ENCODE measurements at places on chromosomes 16 and 17.

DNA sequence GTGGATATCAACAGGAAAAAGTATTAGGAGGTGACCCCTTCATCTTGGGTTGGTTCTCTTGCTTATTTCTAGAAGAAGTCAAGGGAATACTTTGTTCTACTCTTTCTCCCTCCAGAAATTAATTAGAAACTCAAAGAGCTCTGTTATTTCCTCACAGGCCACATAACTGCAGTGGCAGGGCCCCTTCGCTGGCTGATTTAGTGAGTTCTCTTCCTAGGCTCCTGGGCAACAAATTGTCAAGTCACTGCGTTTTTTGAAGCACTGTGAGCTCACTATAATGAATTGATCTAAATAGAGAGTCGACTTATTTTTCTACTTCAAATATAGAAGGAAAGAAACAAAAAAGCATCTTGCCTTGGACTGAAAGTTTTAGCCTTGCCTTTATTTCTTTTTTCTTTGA is 4.8 kb downstream of the SHISA6 start:
- DNase-seq: no peak

DNA sequence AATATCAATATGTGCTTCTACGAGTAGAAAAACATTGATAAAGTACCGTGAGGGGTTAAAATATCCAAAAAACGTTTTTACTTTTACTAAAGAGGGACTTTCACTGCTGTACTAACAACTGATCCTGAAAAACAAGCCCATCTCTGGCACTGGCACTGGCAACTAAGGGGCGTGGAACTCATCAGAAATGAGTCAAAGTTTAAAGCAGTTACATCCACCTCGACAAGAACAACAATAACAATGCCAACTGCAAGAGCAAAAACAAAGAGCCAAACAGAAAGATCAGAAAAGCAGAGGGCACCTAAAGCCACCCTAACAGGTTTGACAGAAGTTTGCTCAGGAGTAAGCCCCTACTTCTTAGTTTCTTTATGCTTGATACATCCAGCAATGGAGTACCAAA is 13.1 kb downstream of the MBTPS1 start:
- no peak for DNase-seq

DNA sequence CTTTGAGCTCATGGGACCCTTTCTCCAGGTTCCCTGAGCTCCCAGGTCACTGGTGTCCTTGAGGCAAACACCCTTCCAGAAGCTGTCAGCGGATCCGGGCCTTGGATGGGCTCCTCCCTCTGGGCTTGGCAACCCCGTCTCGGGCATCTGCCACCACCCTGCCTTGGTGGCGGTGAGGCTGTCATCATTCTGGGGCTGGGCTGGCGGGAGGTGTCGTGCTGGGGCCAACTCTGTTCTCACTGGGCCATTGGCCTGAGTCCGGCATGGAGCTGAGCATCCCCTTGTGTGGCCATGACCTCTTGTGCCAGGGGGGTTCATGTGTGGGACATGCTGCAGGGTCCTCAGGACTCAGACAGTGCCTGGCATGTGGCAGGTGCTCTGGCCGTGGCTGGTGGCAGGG is 197.6 kb downstream of the LAT start:
- DNase-seq: no peak

GRCh38 chr17:21191698-21192097 is 22.3 kb downstream of the TMEM11 start:
- DNase-seq: no peak

DNA sequence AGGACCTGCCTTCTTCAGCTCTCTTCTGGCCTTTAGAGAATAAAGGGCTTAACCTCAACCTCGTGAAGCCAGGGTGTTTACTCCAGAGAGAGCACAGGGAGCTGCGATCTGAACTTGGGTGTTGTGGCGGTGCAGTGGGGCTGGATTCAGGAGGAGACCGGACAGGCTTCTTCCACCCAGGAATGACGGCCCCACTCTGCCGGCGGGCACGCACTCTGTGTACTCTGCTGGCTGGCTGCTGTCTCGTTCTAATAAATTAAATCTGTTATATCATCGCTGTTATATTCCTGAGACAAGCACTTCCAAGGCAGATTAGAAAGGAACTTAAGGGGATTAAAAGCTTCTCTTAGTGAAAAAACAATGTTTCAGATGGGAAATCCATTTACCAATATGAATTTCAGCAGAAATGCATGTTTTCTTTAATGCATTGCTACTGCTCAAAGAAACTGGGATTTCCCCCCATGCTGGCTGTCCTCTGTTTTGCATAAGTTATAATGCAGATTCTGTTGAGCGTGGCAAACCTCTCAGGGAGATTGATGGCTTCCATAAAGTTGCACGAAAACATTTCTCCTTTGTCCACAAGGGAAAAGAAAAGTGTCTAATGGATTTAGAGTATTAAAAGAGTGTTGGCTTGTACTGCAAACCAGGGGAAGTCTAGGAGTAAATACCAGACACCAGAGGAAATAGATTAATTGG is 168.6 kb upstream of the IRX3 start:
- DNase-seq: no peak

DNA sequence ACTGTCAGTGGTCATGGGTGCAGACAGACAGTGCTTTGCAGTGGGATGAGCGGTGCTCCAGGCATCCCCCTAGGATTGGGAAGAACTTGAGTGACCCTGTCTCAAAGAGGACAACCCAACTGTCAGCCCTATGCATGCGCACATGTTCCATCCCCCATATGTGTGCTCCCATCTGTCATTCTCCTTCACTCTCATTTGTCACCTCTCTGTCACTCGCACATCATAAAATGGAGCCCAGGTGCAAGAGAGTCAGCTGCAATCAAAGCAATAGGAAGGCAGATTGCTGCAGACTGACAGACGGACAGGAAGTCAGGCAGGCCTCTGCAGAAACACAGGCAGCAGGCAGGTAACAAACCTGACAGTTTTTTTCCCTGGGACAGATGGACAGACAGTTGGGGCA is 101.8 kb upstream of the CCL1 start:
- no peak for DNase-seq

DNA sequence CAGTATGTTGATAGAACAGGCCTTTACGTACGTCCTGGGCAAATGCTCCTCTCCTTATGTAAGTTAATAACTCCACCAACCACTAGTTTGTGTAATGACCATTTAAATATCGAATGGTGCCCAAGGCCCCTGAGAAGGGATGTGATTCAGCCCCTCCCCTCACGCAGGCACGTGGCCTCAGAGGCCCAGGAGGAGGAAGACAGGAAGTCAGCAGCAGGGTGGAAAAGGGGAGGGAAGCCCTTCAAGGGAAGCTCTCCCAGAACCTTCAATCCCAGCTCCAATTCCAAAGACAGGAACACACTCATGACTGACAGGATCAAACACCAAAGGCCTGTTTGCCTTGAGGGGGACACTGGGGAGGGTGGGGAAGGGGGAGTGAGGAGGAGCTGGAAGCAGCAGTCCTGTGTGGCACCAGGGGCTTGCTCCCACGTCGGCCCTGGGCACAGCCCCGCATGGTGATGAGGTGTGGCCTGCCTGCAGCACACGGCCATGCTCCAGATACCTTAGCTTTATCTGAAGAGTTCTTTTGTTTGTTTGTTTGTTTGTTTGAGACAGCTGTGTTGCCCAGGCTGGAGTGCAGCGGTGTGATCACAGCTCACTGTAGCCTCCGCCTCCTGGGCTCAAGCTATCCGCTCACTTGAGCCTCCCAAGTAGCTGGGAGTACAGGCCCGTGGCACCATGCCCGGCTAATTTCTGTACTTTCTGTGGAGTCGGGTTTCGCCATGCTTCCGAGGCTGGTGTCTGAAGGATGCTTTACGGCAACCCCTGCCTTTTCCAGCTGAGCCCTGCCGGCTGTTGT is 105.0 kb downstream of the ZNF778 start:
- DNase-seq: no peak

DNA sequence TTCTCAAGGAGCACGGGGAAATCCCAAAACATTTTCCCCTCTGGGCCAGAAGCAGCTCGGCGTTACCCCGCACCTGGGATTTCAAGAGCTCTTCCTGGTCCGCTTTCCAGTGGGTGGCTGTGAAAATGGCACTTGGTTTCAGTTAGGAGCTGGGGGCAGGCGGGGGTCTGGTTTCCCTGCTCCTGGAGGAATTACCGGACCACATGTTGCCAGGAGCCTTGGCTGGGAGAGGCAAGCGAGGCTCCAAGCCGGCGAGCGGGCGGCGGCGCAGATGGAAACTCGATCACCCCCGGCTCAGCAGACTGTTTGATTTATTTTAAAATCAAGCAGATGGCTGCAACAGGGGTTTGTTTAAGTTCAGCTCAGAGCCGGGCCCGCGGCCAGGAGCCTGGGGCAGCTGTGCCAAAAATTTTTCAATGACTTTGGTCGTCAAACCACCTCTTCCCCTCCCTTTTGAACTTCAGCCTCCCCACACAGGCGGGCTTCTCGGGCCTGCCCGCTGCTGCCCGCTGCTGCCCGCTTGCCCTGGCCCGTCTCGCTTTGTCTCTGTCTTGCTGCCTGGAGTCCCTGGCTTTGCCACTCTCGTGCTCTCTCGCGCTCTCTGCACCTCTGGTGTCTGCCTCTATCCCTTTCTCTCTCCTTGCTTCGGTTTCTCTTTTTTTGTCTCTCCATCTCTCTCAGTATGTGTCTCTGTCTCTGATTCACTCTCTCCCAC is 108.0 kb upstream of the CIBAR2 start:
- no peak for DNase-seq

GRCh38 chr16:19020689-19021088 is 37.0 kb downstream of the TMC7 start:
- DNase-seq: no peak

DNA sequence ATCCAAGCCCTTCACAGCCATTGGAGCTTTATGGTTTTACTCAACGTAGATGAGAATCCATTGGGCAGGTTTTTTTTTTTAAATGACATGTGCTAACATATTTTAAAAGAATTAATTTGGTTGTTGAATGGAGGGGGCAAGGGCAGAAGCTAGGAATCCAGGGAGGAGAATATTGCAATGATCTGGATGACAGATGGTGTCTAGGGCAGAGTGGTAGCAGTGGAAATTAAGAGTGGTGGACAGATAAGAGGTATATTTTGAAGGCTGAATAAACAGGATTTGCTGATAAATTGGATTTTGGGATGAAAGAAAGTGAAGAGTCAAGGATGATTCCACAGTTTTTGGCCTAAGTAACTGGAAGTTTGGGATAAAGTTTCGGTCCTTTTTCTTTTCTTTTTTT is 54.8 kb upstream of the DHX40 start:
- DNase-seq: no peak

DNA sequence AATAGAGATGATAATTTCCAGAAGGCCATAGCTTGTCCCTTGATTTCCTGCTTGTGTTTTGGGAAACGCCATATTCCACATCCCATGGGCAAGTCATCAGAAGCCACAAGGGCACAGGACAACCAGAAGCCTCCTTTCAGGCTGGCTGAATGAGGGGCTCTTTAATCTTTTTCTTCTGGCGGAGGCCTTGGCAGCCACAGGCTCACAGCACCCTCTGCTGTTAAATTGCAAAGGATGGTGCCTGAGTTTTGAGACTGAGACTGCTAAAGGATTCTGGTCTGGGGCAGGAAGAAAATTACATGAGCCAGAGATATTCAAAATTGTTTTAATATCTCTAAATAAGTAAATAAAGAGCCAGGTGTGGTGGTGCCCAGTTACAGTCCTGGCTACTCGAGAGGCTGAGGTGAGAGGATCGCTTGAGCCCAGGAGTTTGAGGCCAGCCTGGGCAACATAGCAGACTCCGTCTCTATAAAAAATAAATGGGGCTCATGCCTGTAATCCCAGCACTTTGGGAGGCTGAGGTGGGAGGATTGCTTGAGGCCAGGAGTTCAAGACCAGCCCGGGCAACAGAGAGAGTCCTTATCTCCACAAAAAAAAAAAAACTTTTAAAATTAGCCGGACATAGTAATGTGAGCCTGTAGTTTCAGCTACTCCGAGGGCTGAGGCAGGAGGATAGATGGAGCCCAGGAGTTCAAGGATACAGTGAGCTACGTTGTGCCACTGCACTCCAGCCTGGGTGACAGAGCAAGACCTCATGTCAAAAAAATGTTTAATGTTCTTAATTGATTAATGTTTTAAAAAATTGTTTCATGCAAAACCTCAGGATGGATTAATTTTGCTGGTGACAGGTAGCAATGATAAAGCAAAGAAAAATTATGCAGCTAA is 26.3 kb downstream of the AARSD1 start:
- no peak for DNase-seq

DNA sequence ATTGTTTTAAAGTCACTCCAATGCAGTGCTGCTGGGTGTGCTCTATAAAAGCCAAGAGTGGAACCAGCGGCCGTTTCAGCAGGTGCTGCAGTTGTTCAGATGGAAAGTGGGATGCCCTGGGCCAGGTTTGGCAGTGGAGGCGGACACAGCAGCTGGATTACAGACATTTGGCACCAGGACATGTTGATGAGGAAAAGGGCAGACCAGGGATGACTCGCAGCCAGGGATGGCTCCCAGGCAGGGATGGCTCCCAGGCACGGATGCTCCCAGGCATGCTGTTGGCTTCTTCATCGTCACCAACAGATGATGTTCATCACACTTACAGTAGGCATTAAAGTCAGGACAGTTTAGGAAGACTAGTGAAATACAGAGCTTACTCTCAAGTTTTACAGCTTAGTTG is 10.0 kb downstream of the GAN start:
- no peak for DNase-seq

DNA sequence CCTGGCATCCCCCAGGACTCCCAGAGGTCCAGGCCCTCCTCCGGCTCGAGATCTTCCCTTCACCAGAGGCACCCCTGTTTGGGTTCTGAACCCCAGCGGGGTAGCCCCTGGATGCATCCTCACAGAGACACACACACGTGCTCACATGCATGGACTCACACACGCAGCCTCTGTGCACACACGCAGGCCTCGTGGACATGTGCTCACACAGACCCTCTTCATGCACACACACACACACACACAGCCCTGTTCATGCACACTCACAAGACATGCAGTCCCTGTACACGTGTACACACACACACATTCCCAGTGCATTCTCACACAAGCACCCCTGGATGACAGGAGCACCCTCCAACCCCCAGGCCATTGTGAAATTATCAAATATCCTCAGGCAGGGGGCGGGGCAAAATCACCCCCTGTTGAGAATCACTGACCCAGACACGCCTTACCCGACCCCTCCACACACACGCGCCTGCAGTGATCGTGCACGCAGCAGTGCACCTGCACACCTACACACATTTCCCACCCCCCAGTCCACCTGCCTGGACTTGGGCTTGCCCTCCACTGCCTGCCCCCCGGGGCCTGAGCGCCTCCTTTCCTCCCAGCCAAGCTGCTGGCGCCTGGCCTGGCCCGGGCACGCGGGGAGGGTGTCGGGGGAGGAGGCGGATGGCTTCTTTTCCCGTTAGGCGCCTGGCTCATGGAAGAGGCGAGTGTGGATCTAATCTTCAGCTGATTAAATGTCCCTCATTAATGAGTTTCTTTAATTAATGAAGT is 62.6 kb downstream of the ENGASE start:
- no peak for DNase-seq
